ENCODE measurements at places on chromosomes 12 and 14. TPM values are rescaled to one million over a fixed set of nuclear protein-coding genes. Genes with fewer than 3 reads are reported as not detected.

Gene EMP1
- total RNA-seq, result 11.1 TPM

Gene PPM1H
- total RNA-seq, result 5.2 TPM

DNA sequence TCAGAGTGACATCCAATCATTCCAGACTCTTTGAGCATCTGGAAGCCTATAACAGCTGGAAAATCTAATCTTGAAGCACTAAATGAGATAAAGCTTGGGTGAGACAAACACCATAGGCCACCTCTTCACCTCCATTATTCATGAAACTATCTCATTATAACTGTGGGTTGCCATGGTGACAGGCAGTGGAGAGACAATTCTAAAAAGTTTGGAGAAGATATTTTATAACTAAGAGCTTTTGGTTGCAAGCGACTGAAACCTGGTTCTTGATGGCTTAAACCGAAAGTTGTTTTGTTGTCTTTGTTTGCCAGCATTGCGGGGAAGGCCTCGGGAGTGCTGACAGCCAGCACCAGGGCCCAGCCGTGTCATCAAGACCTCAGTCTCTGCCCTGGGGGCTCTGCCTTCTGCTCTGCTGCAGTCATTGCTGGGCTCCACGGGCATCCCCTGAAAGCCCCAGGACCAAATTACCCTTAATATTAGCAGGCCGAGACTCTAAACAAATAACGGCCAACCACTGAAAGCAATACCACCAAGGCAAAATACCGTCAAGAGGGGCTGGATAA lies 353.6 kb upstream of the SFSWAP start:
- no peak for DNase-seq

- DNase-seq, result no peak
Measured at GRCh38 chr14:77647853-77648252, 31.4 kb upstream of the SPTLC2 start.

GRCh38 chr14:22977684-22978486 lies 4.5 kb downstream of the AJUBA start:
- DNase-seq, result peak; percentile 55

GRCh38 chr14:51988221-51988620 lies 1.1 kb upstream of the RTRAF start:
- DNase-seq, result no peak

- DNase-seq, result no peak
Measured at GRCh38 chr12:106021516-106021915, 117.2 kb downstream of the NUAK1 start.
